ENCODE measurements at places on chromosomes 1 and 21.

- no peak for DNase-seq
These were observed 4.5 kb downstream of the TRAF5 start for GRCh38 chr1:211331011-211331709.

GRCh38 chr1:177746155-177746554, 223.7 kb downstream of the SEC16B start:
- no peak for DNase-seq

GRCh38 chr1:247316590-247317197, 15.0 kb downstream of the ZNF496 start:
- no peak for DNase-seq

GRCh38 chr1:17643861-17644703, 104.6 kb downstream of the ARHGEF10L start:
- no peak for DNase-seq
